ENCODE measurements at places on chromosomes 13 and 19. TPM values are rescaled to one million over a fixed set of nuclear protein-coding genes. Genes with fewer than 3 reads are reported as not detected.
A peak's percentile ranks its signal among the peaks of the same experiment; 100 is the strongest.

- DNase-seq: peak; percentile 18
Measured at GRCh38 chr13:26017196-26017921, 34.5 kb downstream of the SHISA2 start.

The ZNF541 gene
- not detected for total RNA-seq

The SIGLEC8 gene
- not detected for total RNA-seq

DNA sequence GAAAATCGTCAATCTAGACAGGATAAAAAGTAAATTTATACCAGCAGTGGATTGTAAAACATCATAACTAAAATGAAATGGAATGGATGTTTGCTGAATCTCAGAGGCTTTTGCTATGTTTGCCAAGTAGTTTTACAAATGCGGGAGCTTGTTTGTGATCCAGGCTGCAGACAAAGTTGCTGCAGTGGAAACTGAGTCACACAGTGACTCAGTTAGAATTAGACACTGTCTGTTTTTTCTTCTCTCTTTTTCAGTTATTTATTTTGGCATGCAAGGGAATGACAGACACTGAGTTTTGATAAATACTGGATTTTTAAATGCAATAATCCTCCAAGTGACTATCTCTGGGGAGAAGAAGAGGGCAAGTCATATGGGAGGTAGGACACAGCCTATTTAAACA, 4.6 kb upstream of the PNMA8A start:
- DNase-seq: no peak

The MBD3L2 gene
- total RNA-seq: not detected

The CD37 gene
- total RNA-seq: not detected

DNA sequence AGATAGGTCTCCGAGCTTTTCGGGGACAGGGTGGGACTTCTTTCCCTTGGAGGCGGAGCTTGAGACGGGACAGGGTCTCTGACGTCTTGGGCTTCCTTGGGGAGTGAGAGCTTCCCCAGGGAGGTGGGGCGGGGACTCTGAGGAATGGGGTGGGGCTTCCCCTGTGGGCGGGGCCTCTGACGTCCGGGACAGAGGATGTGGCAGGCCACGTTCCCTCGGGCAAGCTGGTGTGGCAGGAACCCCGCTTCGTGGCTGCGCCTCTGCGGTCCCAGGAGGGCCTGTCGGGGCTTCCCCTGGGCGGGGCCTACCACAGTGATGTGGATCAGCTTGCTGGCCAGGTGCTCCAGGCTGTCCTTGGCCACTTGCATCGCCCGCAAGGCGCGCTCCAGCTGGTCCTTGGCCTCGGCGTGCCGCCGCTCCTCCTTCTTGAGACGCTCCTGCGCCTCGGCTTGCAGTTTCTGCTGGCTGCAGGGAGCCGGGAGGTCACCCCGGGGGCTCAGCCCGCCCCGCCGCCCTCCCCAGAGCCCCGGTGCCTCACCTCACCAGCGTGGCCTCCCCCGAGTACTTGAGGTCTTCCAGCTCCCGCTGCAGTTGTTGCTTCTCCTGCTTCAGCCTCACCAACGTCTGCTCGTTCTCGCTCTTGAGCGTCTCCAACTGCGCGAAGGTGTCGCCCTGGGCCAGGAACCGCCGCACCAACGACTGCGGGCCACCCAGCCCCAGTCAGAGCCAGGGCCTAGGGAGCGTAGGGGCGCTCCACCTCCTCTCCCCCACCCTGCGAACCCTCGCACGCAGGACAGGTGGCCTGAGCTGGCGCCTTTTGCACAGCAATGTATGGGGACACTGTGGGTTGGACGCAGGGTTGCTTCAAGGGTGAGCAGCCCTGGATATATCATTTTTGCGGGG, 3.3 kb upstream of the RGL3 start:
- peak; percentile 17 for DNase-seq

The PVR gene
- 230 TPM for total RNA-seq
